Body of pancreas (tissue), 4 donors: ENCODE measurements at places on chromosomes 4 and X.

- DNase-seq = no peak
Measured at GRCh38 chr4:100417565-100417964, 100.3 kb downstream of the EMCN start.

DNA sequence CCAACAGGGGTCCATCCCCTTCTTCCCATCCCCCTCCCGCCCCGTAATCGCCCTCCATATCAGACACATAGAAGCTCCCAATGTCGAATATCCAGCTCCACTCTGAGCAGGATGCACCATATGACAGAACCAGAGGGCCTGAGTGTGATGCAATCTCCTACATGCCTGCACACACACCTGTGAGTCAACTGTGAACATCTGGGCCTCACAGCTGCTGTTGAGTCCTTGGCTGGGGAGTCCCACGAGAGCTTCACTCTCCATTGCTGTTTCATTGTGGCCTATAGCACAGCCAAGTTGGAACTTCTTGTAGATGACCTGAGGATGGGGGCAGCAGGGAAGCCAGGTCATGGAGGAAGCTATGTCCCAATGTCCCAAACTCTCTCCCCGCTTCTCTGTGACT is 8.2 kb downstream of the SLC38A5 start:
- DNase-seq = no peak

GRCh38 chr4:2850966-2851798 is 7.5 kb downstream of the ADD1 start:
- no peak for DNase-seq

GRCh38 chr4:37980246-37980645 is 20.0 kb downstream of the PTTG2 start:
- DNase-seq = no peak

DNA sequence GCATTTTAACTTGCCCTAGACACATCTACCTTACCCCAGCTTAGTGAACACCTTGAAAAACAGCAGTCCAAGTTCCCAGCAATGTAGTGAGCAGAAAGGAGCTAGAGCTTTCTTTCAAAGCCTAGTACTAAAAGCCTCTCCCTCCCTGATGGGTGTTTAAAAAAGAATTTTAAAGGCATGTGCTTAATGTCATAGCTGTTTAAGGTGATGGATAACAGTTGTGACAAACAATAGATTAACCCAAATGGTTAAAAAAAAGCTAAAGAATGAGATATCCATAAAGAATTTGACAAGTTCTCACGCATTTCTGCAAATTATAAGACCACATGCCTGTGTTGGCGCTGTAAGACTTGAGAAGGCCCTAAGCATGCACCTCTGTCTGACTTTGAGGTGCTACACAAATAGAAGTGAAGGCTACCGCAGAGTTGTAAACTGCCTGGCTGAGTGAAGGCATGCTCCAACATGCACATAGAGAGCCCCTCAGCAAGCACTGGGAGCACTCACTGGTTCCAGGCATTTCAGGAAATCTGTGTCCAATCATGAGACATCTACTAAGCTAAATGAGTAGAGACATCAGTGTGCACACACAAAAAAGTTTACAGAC is 94.0 kb downstream of the PHF8 start:
- no peak for DNase-seq

DNA sequence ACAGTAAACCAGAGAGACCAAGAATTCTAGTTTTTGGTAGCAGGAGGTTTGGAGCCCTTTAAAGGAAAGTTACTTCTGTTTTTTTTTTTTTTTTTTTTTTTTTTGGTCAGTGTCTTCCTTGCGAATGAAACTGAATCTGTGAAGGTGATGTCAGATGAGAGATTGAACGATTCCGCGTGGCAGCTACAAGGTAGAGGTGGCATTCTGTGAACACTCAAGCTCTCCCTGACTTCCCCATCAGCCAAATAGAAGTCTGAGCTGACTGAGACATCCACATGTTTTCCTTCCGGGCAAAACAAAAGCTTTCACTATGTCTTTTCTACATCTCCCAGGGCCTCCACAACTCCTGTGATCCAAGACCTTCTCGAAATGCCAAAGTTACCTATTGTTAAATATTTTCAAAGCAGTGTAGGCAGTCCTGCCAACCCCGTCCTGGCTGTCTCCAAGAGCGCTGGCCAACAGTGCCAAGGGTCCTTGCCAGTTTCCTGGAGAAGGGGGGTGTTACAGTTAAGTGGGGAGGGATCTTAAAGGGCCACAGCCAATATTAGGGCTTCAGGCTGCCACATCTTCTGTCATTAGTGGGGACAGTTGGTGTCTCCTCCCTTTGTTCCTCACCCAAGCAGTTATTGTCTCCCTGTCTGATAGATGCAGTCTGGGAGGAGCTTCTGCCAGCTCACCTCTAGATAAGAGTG is 102.9 kb upstream of the SLC34A2 start:
- DNase-seq = peak; percentile 70

DNA sequence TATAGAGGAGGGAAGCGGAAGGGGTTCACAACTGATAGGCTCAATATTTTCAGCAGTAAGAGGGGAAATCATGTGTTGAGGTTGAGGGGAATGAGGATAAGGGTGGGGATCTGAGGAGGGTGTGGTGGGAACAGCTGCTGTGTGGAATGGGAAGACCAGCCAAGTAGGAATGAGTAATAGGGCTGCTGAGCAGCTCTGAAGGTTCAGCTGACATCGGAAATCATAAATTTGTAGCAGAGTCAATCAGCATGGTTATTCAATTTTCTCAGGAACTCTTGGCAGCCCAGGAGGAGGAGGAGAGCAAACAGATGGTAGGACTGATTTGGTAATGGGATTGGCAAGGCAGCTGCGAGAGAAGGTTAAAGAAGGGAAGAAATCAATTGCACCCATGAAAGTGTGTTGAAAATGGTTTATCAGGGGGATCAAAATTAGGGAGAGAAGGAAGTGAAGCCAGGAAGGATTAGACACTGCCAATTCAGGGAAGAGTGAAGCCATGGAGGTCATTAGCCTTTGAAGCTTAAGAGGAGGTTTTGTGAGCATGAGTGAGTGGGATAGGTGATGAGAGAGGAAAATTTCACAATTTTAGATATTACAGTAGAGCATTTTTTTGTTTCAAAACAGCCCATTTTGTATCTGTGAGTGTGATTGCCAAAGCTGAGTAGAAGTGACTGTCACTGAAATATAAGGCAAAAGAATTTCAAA is 82.6 kb downstream of the PCDH7 start:
- no peak for DNase-seq

- DNase-seq = no peak
Measured at GRCh38 chr4:93842601-93843252, 14.2 kb downstream of the ATOH1 start.

DNA sequence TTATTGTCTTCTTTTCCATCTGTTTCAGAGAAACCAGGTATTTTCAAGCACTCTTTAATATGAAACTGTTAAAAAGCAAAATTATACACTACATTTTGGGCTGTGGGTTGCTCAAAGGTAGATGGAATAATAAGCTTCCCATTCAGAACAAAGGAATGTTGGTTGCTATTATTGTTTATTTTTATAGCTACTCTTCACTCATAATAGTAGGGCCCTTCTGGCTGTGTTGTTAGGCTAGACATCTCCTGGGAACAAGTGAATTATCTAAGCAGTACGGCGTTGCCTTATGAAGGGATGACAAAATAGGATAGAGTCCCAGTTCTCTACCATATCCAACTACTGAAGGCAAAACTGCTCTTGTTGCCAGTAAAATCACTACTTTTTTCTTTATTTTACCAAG is 34.2 kb downstream of the TENM3 start:
- DNase-seq = no peak

DNA sequence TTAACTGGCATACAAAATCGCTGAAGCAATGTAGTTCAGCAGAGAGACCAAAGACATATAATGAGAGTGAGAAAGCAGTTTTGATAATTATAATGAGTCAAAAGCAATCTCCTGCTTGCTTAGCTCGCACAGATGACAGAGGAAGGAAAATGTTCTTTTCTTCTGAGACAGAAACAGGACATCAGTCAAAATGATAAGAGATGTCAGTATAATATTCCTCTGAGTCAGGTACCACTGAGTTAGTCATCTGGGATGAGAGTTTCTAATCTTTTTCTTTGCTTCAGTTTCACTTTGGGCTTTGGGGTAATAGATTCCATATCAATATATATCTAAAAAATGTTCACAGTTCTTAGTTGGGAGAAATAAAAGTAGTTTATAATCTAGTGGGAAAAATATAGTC is 387.2 kb downstream of the PCDH7 start:
- DNase-seq = no peak

- no peak for DNase-seq
Measured at GRCh38 chr4:147288512-147288911, 192.4 kb upstream of the EDNRA start.

- DNase-seq = peak; percentile 32
Measured at GRCh38 chr4:14196131-14196530, 568.6 kb upstream of the BOD1L1 start.

DNA sequence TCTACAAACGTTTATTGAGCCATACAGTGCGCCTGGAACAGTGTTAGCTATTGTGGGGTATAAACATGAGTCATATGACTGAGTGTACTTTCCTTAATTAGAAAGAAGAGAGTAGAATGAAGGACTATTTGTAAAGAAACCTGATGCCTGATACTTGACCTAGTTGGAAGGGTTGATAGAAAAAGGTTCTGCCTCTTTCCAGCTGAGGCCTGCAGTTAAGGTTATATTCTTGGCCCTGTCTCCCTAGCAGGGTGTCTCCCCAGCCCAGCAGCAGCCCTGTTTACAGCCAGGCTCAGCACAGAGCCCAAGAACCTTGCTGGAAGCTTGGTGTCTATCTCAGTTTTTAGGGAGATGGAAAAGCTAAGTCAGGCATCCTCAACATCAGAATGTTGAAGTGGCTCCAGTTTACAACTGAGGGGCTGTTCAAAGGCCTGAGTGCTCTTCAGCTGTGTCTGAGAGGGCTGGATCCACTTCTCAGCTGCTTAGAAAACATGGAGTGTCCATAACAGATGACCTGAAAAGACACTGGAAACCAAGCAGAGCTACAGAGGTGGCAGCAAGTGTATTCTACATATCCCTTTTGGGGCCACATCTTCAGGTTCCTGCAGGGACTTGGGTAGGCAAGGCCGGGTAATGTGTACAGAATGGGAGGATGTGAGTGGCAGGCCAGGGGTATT is 21.6 kb downstream of the NYX start:
- no peak for DNase-seq

GRCh38 chr4:29559286-29559685 is 1160.9 kb upstream of the PCDH7 start:
- DNase-seq = no peak

- no peak for DNase-seq
Measured at GRCh38 chrX:149937871-149938426, 342 bp downstream of the EOLA2 start.

DNA sequence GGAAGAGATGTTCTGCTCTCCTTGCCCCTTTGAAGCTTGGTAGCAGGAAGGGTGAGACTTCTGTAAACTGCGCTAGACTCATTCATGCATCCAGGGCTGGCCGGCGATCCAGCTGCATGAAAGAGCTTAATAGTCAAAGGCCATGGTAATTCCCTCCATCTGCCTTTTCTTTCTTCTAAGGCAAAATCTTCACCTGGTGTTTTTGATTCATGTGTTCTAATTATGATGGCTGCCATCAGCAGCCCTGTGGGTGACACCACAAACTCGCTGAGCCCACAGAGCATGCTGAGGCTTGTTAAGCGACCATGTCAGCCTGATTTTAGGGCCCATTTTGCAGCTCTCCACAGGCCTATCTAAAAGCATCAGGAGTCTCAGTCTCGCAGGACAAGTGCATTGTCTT is 450.1 kb upstream of the TENM3 start:
- no peak for DNase-seq

GRCh38 chr4:25550376-25551030 is 105.1 kb upstream of the SLC34A2 start:
- DNase-seq = no peak

- peak; percentile 84 for DNase-seq
Measured at GRCh38 chr4:138910914-138911336, 104.7 kb upstream of the NOCT start.

GRCh38 chr4:105122350-105122749 is 24.3 kb upstream of the TET2 start:
- DNase-seq = no peak

DNA sequence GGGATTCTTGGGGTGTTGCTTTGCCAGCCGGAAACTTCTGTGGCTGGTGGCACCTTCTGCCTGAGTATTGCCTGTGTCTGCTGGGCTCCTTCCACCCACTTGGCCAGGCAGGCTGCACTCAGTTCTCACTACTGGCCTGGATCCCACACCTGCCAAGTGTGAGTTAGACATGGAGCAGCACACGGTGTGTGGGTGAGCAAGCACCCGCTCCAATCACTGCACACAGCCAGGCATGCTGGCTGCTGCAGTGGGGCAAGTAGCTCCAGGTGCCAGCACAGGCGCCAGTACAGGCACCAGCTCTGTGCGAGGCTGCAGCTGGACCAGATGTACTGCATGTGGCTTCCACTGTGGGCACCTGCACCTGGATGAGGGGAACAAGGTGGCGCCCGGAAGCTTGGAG is 23.9 kb downstream of the DCUN1D4 start:
- DNase-seq = no peak

GRCh38 chr4:15938182-15938581 is 358 bp downstream of the FGFBP1 start:
- peak; percentile 36 for DNase-seq
